ENCODE measurements at places on chromosomes 4 and X.

- no peak for DNase-seq
These were observed 650.8 kb upstream of the FAM241A start for GRCh38 chr4:111494471-111494870.

DNA sequence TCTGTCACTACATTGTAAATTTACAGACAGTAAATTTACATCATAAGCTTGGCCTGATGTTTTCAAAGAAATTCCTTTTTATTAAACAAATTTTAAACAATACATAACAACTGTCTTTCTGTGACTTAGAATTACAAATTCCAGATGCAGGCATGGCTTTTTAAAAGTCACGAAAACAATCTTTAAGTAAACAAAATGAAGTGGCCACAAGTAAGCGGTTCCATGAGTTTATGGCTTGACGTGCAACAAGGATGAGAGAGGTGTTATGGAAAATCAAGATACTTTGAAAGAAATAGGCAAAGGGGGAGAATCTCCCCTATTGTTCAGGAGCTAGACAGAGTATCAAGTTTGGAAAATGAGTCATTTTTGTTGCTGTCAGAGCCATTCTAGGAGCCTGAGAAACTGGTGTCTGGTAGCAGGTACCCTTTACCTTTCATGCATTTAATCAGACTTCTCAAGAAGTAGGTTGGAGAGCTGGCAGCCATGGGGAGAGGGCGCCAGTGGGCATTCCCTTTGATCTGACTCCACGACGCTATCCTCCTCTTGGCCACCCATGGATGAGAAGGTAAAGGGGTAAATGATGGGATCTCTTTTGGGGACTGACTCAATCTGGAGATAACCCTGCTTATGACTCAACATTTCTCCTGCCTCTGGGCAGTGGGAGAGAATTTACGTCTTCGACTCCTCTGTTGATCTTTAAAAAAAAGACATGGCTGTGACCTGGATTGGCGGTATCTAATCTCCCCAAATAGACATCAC, 217.2 kb downstream of the SPRY1 start:
- DNase-seq: no peak

- DNase-seq: no peak
These were observed 54.9 kb downstream of the UBQLN2 start for GRCh38 chrX:56618323-56618722.

DNA sequence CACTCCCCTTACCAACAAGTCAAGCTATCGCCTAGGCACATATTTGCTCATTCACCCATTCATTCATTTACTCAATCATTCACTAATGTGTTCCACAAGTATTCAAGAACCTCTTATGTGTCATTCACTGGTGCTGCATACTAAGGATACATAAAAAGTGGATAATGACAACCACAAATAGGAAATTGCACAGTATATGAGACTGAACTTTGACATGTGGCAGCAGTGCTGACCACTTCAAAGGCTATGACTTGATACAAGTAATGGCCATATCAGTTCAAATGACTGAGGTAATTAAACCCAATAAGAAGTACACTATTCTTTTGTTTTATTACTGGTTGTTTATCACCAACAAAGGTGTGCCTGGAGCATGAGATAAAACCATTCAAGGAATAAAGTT, 282.5 kb downstream of the KLHL13 start:
- no peak for DNase-seq

DNA sequence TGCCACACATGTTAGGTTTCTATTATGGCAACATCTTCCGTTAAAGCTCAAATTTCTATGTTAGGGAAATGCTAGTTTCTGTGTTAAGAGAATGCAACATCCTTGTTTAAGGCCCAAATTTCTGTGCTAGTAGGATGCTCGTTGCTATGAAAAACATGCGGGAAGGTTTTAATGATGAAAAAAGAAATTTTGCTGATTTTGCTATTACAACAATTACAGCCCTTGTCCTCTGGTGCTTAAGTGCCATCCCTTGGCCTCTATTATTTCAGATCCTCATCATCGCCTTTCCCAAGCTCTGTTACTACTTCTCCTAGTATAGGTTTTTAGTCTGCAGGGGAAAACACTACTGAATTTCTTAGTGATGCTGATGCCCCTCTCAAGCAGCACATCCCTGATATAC, 412.6 kb upstream of the NDST3 start:
- no peak for DNase-seq

DNA sequence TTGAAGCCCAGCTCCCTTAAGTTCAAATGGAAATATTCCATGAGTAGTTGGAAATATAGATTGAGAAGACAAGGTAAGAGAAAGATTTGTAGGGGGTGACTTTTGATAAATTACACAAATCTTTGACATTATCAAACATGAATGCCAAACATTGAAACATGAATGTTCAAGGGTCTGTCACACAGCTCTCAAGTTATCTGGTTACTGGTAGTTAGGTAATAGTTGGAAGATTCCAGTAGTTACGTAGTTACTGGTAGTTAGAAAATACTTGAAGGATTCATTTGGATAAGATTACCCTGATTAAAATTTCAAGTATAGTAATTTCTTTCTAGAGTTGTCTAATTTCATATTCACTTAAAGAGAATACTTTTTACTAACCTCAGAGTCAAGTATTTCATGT, 20.7 kb downstream of the KIAA0232 start:
- no peak for DNase-seq

DNA sequence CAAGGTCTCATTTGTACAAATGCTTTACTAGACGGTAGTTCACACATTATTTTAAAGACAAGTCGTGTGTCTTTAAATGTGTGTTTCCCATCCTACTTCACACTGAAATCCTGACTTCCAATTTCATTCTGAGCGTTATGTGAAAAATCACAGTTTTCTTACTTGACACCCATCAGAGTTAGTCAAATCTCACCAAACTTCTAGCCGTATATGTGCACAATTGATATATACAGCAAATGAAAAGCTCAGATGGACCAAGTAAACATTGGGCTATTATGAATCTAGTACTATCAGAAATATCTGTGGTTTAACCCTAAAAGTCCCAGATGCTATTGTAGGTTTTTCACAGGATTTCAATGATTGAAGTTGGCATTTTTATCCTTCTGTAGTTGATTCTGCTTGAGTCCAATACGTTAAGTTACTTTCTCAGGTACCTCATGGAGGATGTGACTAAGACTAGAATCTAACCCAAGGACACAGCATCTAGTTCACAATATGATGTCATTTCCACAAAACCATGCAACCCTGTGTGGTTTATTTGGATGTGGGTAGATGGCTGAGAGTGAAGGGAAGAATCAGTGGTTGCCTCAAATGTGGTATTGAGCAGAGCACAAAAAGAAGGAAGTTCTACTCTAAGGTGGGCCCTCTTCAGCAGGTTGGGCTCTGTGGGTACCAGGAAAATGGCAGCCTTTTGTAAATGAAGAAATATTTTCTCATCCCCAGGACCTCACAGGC, 22.1 kb upstream of the TRIM60 start:
- DNase-seq: no peak

DNA sequence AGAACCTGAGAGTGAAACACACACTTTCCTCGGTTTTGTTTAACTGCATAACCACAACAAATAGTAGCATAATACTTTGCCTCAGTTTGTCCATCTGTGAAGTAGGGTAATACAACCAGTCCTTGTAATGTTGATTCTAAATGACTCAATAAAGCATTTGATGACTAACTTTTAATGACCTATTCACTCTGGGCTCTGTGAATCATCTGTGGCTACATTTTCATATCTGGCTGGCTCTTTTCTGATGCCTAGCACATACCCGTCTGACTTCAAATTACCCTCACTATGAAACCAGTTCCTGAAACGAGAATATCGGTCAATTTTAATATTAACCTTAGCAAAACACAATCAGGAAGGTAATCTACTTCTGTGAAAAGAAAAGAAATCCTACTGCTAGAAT, 151.0 kb downstream of the SH2D1A start:
- DNase-seq: no peak

- no peak for DNase-seq
These were observed 286.9 kb downstream of the BCOR start for GRCh38 chrX:39810901-39811300.

- DNase-seq: peak; percentile 1
These were observed 33.3 kb downstream of the SLIT2 start for GRCh38 chr4:20284990-20285389.

- DNase-seq: no peak
These were observed 61.3 kb downstream of the HS3ST1 start for GRCh38 chr4:11367371-11367770.

- DNase-seq: no peak
These were observed 64.4 kb downstream of the STARD8 start for GRCh38 chrX:68711845-68712244.

DNA sequence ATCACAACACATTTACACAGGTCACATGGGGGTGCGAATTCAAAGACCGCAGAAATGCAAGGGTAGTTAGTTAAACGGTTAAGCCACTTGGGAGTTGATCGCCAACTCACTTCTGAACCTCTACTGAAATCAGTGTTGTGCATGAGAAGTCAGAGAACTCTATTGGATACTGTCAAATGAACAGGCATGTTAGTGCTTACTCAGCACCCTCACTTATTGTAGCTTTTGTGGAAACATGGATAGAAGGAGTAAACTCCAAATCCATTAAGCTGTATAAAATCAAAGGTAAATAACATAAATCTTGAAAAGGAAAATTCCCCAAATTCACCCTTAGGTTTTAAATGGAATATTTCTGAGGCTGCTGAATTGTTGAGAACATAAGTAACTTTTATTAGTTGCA, 17.5 kb upstream of the ANXA10 start:
- no peak for DNase-seq

GRCh38 chr4:27115221-27115620, 254.6 kb downstream of the STIM2 start:
- no peak for DNase-seq

- DNase-seq: no peak
These were observed 1.2 kb upstream of the TREX2 start for GRCh38 chrX:153446950-153447580.

DNA sequence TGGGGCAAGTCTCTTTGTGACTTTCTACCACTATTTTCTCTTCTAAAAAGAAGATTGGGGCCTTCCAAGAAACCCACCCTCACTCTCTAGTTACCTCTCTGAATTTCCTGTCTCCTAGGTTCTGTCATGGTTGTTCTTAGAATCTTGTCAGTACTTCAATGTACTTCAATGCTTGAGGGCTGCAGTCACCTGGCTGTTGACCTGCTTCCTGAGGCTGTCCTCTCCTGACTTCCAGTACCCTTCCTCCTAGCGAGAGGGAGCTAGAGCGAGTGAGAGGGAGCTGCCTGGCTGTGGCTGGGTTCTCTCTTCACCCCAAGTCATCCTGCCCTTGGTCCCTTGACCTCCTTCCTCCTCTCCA, 17.7 kb downstream of the CD99L2 start:
- no peak for DNase-seq
